ENCODE measurements at places on chromosomes 1 and 21.

DNA sequence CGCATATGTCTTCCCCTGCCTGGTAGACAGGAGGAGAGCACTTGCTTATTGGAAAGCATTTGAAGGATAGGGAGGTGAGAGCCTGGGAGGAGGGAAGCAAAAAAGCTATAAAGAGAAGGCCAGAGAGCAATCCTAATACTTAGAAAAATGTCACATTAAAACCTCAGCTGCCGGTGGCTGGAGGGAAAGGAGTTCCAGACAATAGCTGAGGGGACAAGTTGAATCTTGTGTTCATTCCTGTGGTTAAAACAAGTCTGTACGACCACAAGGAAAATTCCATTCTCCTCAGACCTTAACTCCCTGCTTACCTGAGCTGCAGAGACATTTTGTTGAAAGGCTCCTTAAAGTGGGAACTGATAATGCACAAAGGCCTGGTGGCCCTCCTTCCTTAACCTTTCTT lies 218.8 kb upstream of the CAMK1G start:
- DNase-seq, result no peak

- DNase-seq, result no peak
Observed at GRCh38 chr1:234322097-234322496, 51.2 kb upstream of the COA6 start.

GRCh38 chr1:212496682-212497081 lies 64.0 kb downstream of the NENF start:
- no peak for DNase-seq

DNA sequence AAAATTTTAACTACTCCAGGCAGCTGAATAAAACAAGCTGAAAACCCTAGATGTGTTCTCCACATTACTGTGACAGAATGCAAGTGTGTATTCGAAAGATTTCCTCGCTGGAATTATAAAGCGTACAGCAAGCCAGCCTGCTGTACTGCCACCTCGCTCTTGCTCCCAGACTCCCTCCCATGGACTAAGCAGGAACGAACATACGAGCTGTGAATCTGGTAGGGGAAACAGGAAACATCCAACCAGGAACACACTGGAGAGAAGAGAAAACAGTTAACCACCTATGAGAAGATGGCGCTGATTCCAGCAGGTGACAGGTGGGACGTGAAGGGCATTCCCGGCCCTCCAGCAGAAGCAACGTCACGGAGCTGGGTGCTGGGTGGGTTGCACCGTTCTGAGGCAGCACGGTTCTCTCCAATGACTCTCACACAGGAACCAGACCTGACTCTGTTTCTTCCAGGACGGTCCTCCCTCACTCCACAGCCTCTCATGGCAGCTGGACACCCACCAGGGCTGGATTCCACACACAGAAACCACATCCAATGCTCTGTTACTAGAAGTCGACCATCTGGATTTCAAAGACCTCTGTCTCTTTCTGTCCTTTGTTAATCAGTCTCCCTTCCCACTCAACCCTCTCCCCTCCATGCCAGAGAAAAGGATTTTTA lies 219.2 kb downstream of the RERE start:
- DNase-seq, result peak; percentile 41

- no peak for DNase-seq
Observed at GRCh38 chr21:41885341-41886024, 6.3 kb upstream of the PRDM15 start.

DNA sequence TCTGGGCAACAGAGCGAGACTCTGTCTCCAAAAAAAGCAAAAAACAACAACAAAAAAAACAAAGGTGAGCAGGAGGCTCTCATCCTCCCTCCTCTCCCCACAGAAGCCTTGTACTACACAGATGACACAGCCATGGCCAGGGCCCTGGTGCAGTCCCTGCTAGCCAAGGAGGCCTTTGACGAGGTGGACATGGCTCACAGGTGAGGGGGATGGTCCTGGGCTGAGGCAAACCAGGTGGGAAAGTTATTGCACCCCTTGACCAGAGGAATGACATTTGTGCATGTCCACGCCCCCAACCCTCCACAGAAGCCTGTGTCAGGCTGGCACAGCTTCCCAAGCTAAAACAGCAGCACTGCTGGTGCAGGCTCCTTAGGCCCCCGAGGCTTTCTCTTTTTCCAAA lies 2.4 kb downstream of the ADPRS start:
- no peak for DNase-seq

GRCh38 chr1:41687007-41687406 lies 202.5 kb upstream of the EDN2 start:
- DNase-seq, result no peak

GRCh38 chr1:32426489-32427255 lies 32.4 kb upstream of the BSDC1 start:
- DNase-seq, result no peak

All from anterior cingulate cortex (tissue), 58 donors.